ENCODE measurements at places on chromosomes 6 and 20. TPM values are rescaled to one million over a fixed set of nuclear protein-coding genes. Genes with fewer than 3 reads are reported as not detected.

The PERP gene
- total RNA-seq: 4.3 TPM

The OLIG3 gene
- total RNA-seq: not detected

DNA sequence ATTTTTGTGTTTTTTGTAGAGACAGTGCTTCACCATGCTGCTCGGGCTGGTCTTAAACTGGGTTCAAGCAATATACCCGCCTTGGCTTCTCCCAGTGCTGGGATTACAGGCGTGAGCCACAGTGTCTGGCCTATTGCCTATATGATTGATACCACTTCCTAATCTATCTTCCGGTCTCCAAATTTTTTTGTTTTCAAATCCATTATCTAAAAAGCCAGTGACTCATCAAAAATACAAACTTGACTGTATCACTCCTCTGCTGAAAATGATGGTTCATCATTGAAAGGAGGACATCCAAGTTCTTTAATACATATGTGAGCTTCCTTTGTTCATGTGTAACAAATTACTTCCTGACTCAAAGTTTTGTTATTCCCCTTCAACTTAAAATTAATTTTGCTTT, 35.5 kb downstream of the FAM8A1 start:
- no peak for DNase-seq

DNA sequence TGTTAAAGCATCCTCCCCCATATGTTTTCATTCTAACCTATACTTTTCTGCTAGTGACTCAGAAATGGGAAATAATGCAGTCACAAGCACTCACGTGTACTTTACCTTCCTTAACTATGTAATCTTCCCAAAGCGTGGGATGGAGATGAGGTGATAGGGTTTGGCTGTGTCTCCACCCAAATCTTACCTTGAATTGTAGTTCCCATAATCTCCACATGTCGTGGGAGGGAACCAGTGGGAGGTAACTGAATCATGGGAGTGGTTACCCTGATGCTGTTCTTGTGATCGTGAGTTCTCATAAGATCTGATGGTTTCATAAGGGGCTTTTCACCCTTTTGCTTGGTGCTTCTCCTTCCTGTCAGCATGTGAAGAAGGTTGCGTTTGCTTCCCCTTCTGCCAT, 35.4 kb downstream of the AGPAT4 start:
- DNase-seq: no peak

The IRAK1BP1 gene
- total RNA-seq: 3.1 TPM

- no peak for DNase-seq
Observed at GRCh38 chr6:150167479-150167873, 24.6 kb downstream of the PPP1R14C start.

DNA sequence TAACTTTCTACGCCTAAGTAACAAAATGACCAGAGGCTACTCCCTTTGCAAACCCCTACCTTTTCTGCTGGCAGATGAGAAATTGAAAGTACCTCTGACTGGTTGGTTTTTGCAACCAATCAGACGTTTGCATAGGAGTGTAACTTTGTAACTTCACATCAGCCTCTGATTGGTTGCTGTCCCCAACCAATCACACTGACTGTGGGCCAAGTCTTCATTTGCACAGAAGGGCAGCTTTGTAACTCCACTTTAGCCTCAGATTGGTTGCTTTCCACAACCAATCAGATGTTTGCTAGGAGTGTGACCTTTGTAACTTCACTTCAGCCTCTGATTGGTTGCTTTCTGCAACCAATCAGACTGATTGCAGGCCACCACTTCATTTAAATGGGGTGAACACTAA, 89.1 kb downstream of the ME1 start:
- DNase-seq: no peak

The ALDH5A1 gene
- 13.9 TPM for total RNA-seq

GRCh38 chr6:134640975-134641429, 308.9 kb downstream of the ALDH8A1 start:
- DNase-seq: peak; percentile 73

DNA sequence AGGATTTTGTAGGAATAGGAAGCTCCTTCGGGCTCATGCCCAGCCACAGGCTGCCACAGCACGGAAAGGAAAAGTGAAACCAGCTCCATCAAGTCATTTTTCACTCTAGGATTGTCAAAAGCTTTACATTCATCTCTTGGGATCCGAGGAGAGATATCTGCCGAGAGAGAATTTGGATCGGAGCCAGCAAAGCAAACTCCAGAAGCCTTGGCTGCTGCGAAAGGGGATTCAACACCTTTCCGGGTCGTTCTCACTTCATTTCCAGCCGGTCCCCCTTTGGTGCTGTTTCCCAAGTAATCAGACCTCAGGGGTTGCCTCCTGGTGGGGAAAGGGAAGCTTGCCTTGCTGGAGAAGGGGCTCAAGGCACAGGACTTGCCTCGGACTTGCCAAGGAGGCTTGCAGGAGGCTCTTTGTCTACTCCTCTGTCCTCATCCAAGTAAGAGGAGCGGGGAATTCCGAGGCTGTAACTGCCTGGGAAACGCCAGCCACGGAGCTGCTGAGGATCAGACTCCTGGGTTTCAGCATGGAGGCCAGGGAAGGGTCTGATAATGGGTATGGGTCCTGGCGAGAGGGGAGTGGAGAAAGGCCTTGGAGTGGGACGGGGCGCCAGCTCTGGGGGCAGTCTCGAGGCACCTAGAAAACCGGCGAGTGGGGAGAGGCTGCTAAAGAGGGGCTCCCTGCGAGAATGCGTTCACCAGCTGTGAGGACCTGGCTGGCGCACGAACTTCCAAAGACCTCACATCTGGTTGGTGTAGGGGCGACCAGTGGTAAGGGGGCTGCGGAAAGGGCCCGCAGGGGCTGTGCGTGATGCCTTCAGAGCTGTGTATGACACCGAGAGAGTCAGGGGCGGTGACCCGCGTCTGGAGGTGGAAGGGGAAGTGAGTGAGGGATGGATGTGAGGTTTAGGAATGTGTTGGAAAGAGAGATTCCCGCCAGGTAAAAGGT, 702 bp downstream of the ETV7 start:
- DNase-seq: no peak

- no peak for DNase-seq
Observed at GRCh38 chr6:169146521-169146920, 107.1 kb downstream of the THBS2 start.

GRCh38 chr6:35317483-35318195, 20.0 kb downstream of the DEF6 start:
- no peak for DNase-seq

DNA sequence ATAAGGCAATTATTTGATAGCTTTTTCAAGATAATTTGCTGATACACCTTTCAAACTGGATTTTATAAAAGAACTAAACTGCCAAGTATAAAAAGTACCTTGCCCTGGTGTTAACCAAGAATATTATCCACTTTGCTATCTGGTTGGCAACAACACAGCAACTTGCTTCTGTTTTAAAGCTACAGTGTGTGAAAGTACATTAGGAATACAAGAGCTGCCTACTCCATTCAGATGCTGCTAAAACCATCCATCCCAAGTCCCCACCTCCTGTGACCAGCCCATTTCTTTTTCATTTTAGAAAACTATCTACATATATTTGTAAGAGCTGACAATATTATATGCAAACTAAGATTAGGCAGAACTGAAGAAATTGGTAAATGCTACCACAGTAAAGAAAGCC, 12.8 kb downstream of the CLDN20 start:
- no peak for DNase-seq

- DNase-seq: no peak
Observed at GRCh38 chr6:95636552-95637431, 59.5 kb downstream of the MANEA start.

GRCh38 chr6:15770347-15771143, 107.7 kb upstream of the DTNBP1 start:
- DNase-seq: no peak

- peak; percentile 10 for DNase-seq
Observed at GRCh38 chr6:155530219-155530834, 74.7 kb upstream of the NOX3 start.

GRCh38 chr6:23704479-23705052, 421.4 kb upstream of the NRSN1 start:
- no peak for DNase-seq

DNA sequence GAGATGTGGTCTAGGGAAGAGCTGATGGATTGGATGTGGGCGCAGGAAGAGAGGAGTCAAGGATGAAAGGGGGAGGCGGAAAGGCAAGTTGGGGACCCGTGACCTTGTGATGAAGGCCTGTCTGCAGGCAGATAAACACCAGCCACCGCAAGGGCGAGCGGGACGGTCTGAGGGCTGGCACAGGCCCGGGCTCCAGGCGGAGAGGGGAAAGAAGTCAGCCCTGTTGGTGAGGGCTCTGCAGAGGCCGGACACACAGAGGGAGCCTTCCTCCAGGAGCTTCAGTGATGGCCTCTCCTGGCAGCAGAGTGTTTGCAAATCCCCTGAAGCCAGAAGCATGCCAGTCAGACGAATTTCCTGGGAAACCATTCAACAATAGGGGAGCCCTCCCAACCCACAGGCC, 112.2 kb downstream of the ZDHHC14 start:
- no peak for DNase-seq

DNA sequence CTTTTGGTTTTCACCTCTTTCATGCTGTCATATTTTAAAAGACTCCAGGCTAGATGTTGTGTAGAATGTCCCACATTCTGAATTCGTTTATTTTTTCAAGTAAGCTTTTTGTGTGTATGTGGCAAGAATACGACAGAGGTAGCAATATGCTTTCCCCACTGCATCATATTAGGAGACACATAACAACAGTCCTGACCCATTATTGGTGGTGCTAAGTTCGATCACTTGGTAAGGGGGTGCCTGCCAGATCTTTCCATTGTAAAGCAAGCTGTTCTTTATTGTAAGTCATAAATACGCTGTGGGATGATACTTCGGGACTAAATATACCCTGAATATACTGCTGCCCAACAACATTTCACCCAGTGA, 588 bp upstream of the NCOA3 start:
- DNase-seq: no peak

All from CD4-positive, alpha-beta memory T cell (primary cell).